ENCODE measurements at places on chromosomes 3 and 15.
A peak's percentile ranks its signal among the peaks of the same experiment; 100 is the strongest.

- DNase-seq = no peak
These were observed 105.2 kb downstream of the EPHA3 start for GRCh38 chr3:89212619-89213018.

DNA sequence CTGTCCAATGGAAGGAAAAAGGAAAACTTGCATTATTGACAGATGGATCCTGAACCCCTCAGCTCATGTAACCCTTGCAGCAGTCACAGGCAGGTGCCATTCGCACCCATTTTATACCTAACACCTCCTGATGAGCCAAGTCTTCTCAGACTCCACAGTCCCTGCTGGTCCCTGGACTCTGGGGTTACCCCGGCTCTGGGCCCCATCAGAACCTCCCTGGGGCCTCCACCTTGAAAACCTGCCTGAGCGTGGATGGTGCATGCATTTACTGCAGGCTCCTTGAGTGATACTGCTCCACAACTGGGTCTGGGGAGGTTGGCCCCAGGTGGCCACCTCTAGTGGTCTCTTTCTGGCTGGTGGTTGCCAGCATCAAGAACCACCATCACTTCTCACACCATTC is 15.9 kb upstream of the DOCK3 start:
- no peak for DNase-seq

- no peak for DNase-seq
These were observed 84.5 kb downstream of the TRAK1 start for GRCh38 chr3:42175386-42176240.

- DNase-seq = no peak
These were observed 40.2 kb downstream of the GPR156 start for GRCh38 chr3:120244834-120245225.

GRCh38 chr3:126753191-126754160 is 49.4 kb downstream of the CHCHD6 start:
- DNase-seq = no peak

DNA sequence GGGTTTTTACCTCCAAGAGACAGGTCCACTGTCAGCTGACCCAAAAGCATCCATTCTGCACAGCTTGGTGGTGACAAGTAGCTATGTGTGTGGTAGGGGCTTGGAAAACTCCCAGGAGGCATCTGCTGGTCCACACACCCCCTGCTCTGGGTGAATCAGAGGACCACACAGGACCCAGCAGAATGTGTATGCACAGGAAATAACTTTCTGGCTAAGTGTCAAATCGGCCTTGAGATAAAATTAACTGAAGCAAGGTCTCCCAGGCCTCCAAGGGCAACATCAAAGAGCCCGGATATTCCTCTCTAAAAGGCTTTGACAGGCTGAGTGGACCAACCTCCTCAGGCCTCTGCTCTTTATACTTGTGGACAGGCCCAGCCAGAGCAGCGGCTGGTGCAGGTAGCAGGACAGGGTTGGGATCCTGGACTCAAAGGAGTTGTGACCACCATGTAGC is 66.5 kb downstream of the CTNNB1 start:
- no peak for DNase-seq

DNA sequence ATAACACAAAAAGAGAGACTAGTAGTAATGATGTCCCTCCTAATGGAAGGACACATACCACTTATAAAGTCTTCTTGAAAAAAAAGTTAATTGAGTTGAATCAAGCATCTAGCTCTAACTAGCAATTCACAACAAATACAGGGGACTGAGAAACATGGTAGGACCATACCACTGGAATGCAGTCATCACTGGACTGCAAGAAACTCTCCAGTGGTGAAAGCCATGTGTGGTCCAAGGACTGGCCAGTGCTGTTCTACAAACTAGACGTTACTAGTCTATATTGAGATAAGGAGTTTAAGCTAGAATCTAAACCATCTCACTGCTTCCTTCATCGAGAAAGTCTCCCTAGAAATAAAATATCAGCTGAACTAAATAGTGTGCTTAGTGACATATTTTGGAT is 16.7 kb downstream of the FBN1 start:
- no peak for DNase-seq

GRCh38 chr15:69608661-69609060 is 156.0 kb downstream of the RPLP1 start:
- DNase-seq = no peak

DNA sequence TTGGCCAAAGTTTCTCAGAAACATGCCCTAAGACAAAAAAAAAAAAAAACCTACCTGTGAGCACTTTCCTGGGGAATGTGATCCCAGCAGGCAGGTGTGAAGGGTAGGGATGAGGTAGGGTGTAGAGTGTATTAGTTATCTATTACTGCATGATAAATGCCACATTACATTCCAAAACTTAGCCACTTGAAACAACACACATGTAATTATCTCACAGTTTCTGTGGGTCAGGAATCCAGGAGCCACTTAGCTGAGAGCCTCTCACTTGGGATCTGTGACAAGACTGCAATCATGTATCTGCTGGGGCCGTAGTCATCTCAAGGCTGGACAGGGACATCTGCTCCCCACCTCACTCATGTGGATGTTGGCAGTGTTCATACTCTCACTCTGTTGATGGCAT is 18.9 kb upstream of the FBN1 start:
- no peak for DNase-seq

- no peak for DNase-seq
These were observed 37.3 kb downstream of the ZBTB38 start for GRCh38 chr3:141405591-141405990.

GRCh38 chr15:58734859-58735258 is 14.6 kb downstream of the ADAM10 start:
- no peak for DNase-seq

- no peak for DNase-seq
These were observed 5.0 kb downstream of the ELL3 start for GRCh38 chr15:43771816-43772215.

GRCh38 chr3:75380276-75380771 is 283.8 kb upstream of the FRG2C start:
- DNase-seq = no peak

- DNase-seq = no peak
These were observed 537.8 kb upstream of the DPPA4 start for GRCh38 chr3:109874896-109875708.

GRCh38 chr3:71146673-71147072 is 436.9 kb downstream of the FOXP1 start:
- no peak for DNase-seq

DNA sequence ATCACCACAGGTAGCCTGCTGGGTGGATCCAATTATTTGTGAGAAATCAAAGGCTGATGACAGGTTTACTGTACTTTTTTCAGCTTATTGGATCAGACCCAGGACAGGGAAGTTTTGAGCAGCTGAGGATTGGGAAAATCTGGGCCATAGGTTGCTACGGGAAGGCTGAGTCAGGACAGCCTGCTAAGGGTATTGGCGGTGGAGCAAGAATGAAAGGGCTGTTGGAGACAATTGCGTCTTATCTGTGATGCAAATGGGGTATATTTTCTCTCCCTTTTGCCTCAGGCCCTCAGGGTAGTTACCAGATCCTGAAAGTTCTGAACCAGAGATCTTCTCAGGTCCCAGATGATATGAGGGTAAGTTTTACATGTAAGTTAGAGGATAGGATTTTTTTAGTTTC is 317.7 kb downstream of the EDEM1 start:
- no peak for DNase-seq

GRCh38 chr15:83318861-83319415 is 34.5 kb upstream of the BNC1 start:
- DNase-seq = no peak

DNA sequence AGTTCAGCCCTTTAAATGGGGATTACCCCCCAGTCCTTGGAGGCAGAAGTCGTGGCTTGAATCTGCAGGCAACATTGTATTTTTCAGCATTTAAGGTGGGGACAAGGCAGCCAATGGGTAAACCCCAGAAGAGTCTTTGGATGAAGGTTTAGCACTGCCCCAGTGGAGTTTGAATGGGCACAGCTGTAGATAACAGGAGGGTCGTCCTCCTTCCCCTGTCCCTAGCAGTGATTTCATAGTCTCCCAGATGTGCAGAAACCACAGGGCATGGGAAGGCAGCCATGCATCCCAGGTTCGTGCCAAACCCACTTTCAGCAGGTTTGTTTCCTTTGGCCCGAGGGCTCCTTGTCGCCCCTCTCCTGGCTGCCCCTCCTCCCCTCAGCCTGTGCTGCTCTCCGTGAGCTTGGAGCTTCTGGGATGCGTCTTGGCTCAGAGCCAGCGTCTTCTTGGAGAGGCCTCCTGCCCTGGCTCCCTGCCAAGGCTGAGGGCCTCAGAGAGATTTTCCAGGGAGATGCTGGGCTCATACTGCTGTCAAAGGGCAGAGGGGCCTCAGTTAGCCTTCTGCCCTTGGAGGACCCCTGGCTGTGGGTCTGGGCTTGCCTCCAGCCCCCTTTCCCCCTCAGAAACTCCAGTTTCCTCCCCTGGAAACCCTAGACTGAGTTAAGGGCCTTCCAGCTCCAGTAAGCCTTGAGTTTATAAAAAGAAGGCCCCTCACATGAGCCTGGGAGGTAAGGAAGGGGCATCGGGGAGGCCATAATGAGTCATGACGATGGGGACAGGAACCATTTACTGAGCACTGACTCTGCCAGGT is 48.9 kb upstream of the POLG start:
- DNase-seq = no peak

- DNase-seq = peak; percentile 58
These were observed 29.6 kb downstream of the TLNRD1 start for GRCh38 chr15:81030301-81030750.

- no peak for DNase-seq
These were observed 55.4 kb downstream of the PSMD6 start for GRCh38 chr3:63967675-63968611.

- DNase-seq = no peak
These were observed 149.6 kb downstream of the OPA1 start for GRCh38 chr3:193742628-193743027.

DNA sequence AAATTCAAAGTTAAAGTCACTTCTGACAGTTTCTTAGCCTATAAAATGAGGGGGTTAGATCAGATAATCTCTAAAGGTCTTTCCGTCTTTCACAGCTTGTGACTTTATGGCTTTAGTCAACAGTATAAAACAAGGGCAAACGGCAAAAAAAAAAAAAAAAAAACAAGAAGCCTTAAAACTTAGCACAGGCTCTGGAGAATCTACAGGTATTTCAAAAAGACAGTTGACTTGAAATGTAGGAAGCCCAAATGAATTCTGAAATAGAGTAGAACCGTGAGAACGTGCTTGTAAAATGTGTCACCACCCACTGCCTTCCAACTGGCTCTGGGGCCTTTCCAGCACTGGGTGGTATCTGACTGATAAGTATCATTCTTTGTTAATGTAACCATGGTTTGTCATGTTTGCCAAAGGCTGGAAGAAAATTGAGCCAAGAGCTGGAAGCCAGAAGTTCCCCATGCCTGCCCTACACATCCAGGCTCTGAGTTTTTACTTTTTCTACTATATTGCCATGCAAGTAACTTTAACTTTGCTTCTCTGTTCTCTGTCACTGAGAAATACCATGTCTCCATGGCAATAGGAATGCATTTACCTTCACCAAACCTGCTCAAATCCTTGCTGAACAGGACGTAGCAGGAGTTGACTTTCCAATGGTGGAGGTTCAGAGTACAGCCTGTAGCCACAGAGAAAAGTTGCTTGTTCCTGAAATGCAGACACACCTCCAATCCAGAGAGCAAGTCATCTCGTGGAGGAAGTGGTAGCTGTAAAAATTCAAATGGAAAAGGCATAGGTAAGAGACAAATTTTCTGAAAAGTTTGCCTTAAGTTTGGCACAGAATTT is 35.8 kb upstream of the THSD4 start:
- DNase-seq = no peak

GRCh38 chr15:62753518-62754221 is 288.9 kb upstream of the TPM1 start:
- DNase-seq = no peak

GRCh38 chr3:34008191-34008590 is 209.8 kb downstream of the PDCD6IP start:
- no peak for DNase-seq

DNA sequence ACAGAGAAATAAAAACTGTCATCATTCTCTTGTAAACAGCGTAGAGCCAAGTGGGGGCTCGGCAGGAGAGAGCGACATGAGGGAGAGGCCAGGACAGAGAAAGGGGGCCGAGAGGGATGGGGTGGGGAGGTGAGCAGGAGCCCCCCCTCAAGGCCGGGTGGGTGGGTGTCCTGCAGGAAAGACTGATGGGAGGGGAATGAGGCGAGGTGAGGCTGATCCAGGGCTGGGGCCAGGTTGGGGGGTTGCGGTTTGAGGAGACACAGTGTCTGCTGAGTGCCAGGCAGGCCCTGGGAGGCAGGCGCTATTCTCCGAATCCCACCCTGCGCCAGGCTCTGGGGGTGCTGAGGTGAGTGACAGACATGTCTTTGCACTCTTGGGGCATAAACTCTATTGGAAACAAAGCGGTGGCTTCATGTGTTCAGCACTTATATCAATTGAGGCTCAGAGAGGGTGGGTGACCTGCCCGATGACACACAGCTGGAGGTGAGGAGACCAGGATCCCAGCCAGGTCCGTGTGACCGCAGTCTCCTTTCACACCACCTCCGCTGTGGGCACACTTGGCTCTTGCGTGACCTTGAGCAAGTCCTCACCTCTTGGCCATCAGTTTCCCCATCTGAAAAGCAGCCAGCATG is 19.6 kb upstream of the CSPG4 start:
- DNase-seq = no peak

- DNase-seq = no peak
These were observed 307.7 kb upstream of the KCNH8 start for GRCh38 chr3:18840535-18841137.

- DNase-seq = peak; percentile 37
These were observed 8.5 kb downstream of the PPCDC start for GRCh38 chr15:75031848-75032247.

DNA sequence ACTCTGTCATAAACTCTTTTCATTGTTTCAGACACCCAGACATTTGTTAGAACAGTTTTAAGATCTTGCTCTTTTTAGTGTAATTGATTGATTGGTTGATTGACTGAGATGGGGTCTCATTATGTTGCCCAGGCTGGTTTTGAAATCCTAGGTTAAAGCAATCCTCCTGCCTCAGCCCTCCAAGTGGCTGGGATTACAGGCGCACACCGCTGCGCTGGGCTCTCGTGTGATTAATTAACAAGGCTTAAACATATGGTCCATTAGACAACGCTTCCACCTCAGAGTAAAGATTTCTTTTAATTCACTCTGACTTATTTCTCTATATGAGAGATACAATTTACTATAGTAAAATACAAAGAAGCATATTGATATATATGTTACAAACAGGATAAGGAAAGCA is 114.0 kb upstream of the C2CD4B start:
- DNase-seq = no peak

GRCh38 chr3:185663929-185664328 is 77.8 kb downstream of the SENP2 start:
- DNase-seq = no peak

DNA sequence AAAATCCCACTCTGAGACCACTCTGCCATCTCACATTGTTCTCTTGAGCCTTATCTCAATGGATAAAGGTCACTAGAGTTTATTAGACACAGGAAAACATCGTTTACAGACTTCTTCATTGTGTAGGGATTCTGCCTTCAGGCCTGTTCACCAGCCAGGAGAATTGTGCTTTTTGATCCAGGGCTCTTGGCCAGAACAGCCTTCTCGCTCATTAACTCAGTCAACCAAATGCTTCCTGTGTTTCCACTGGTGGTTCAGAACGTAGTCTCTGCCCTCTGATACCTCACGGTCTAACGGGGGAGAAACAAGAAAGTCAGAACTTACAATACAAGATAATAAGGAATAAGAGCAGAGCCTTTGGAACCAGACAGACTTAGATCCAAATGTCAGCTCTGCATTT is 54.2 kb upstream of the TSEN2 start:
- DNase-seq = no peak

All from CD14-positive monocyte (primary cell).